ENCODE measurements at places on chromosomes 4 and X. TPM values are rescaled to one million over a fixed set of nuclear protein-coding genes. Genes with fewer than 3 reads are reported as not detected.
A peak's percentile ranks its signal among the peaks of the same experiment; 100 is the strongest.

The SPATA18 gene
- 0.16 TPM for polyA plus RNA-seq

The ZDHHC9 gene
- polyA plus RNA-seq = 4.2 TPM

The PDHA2 gene
- not detected for polyA plus RNA-seq

The AREG gene
- 22.9 TPM for polyA plus RNA-seq

The UGT2B10 gene
- polyA plus RNA-seq = not detected

The NWD2 gene
- 0.03 TPM for polyA plus RNA-seq

The RNF150 gene
- 10.8 TPM for polyA plus RNA-seq

The P2RY8 gene
- 1.0 TPM for polyA plus RNA-seq

The SH3D19 gene
- polyA plus RNA-seq = 71.8 TPM

The RAP2C gene
- polyA plus RNA-seq = 20.8 TPM

The PRRG3 gene
- 0.20 TPM for polyA plus RNA-seq

DNA sequence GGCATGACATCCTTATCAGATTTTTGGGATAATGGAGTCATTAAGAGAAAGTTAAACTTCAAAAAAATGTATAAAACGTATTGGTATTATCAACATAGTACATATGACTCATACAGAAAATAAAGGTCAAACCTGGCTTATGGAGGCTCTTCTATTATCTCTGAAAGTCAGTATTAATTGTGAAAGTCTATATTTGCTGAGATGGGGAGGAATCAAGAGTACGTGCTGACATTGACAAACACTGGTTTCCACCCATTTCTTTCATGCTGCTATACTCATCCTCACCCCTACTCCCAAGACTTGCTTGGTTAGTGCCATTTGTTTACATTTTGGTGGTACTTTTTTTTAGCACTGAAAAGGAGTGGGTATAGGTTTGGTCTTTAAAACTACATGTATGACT, 30.8 kb upstream of the PLA2G12A start:
- DNase-seq = no peak

GRCh38 chr4:26039639-26040359, 125.8 kb downstream of the SMIM20 start:
- no peak for DNase-seq

- DNase-seq = no peak
Observed at GRCh38 chr4:22850055-22850454, 157.3 kb downstream of the GBA3 start.

DNA sequence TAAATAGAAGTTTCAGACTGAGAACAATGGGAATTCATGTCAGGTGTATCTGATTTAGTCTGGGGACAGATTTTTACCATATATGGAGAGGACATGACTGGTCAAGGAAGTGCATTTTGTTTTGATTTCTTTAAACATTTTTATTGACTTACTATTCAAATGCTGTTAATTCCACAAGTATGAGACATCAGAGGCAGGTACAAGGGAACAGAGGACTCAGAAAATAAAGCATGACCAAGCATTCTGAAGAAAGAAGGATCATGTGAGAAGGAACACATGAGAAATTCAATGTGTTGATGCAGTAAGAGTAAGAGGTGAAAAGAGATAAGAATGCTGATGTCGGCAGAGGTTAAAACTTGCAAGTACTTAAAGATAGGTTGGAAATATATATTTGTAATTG, 1452.6 kb downstream of the PCDH7 start:
- DNase-seq = no peak

- no peak for DNase-seq
Observed at GRCh38 chrX:24268786-24269185, 45.1 kb downstream of the SUPT20HL2 start.

GRCh38 chr4:123659262-123659661, 262.7 kb downstream of the SPRY1 start:
- DNase-seq = no peak

DNA sequence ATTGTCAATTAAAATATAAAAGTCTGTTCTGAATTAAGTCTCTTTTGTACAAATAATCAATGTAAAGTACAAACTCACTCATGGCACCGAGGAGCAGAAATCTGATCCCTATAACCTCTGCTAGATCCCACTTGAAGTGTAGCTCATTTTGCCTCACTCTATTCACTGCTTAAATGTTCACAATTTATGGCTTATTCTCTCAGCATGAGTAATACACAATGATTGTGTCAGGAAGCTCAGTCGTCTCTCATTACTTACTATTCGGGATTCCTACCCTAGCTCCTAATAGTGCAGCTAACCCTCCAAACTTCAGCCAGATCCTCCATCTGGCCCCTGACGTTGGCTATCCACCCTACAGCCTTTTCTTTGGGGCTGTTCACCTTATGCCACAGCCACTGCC, 4.7 kb upstream of the AMMECR1 start:
- DNase-seq = no peak

DNA sequence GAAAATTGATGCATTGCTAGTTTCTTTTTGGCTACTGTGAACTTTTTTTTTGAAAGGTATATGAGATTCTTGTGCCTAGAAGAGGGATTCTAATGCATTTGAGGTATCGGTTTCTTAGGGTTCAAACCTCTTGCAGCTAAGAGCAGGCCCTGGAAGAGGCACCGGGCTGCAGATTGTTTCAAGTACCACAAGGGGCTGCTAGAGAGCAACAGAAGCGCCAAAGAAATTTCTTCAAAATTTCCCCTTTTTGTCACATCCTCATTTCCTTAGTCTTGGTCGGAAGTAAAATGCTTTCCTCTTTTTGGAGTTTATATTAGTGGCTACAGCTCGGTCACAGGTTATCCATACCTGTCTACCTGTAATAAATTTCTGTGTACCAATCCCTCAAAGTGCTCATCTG, 89.8 kb downstream of the PDGFRA start:
- DNase-seq = no peak

GRCh38 chrX:110794601-110795000, 1.0 kb downstream of the CHRDL1 start:
- no peak for DNase-seq

GRCh38 chrX:148573119-148573518, 72.7 kb downstream of the AFF2 start:
- no peak for DNase-seq

DNA sequence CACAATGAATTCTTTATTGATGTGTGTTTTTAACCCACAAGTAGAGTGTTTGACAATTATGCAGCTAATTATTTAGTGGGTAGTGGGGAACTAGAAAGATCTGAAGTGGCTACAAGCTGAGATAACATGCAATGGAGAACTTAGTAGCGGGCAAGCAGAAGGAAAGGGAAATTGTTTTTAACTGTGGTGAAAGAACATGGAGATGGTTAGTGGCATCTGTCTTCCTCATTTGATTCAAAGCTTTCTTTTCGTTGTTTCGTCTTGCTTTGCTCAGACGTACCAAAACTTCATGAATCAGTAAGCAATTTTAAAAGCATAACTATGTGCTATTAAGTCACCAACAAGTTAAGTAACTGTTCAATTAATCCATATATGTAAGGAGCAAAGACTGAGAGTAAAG, 169.9 kb downstream of the BANK1 start:
- DNase-seq = no peak

GRCh38 chr4:65983061-65983460, 312.8 kb upstream of the EPHA5 start:
- DNase-seq = peak; percentile 6

- DNase-seq = no peak
Observed at GRCh38 chrX:69724307-69724706, 108.4 kb downstream of the EDA start.

DNA sequence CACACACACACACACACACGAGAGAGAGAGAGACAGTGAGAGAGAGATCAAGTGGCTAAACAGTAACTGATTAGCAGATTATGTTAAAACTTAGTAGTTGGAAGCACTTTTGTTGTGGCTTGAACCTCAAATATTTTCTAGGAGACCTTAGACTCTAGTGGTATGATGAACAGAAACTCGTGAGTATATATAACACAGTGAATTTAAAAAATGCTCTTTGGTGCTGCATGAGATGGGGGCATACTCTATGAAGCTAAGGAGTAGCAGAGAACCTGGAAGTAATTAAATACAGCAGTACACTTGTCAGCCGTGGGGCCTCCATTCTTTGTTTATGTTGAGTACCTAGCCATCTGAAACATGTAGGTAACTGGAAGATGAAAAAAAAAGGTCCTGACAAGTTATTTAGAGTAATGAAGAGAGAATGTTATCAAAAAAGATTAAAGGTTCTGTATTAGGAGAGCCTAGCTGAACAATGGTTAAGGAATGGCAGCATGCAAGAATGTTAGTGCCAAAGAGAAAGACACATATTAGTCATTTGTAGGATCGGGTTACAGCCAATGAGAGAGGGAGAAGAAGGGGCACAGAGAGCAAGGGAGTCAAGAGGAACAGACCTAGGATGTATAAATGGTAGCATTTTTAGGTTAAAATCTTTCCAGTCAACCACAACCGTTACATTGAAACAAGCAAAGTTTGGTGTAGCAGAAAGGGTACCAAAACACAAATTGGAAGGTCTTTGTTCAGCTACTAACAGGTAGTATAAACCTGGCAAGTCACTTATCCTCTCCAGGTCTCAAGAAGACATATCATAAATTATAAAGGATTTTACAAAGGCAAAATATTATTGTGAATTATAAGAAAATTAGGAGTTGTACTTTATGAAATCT, 316.7 kb upstream of the DIPK2B start:
- DNase-seq = no peak

DNA sequence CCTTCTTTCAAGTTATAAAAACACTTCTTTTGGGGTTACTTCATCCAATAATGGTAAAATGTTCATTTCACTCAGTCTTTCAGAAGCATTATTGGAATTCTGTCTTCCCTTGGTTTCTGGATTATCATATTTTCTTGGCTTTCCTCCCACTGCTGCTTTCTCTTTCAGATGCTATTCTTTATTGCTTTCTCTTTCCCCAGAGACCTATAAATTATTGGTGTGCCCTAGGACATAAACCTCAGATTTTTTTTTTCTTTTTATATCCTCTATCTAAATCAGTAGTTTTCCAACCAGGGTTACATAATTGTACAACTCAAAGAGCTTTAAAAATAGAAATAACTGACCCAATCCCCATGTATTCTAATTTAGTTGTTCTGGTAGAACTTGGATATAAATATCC, 1005.5 kb downstream of the ARAP2 start:
- DNase-seq = no peak

GRCh38 chr4:125091101-125091500, 223.7 kb upstream of the FAT4 start:
- DNase-seq = no peak

- no peak for DNase-seq
Observed at GRCh38 chr4:129231945-129232588, 136.1 kb downstream of the C4orf33 start.

DNA sequence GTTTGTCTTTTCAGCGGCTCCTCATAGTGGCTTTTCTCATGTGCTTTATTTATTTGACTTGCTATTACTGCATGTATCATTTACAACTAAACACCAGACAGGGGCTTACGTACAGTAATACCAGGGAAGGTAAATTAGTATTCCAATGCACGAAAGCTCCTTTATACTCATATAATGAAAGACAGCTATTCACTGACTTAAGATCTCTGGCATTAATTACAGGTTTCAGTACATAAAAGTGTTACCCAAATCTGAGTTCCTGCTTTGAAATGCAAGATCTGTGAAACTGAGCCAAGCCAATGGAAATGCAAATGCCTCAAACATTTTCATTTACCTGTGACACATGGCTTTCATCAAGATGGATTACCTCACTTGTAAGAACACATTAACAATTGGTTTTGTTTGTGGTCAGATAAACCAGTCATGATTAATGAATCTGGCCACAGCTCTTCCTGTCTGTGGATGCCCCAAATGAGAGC, 107.2 kb downstream of the ANAPC4 start:
- DNase-seq = no peak

GRCh38 chrX:101080326-101081124, 1.8 kb downstream of the TMEM35A start:
- DNase-seq = no peak

- no peak for DNase-seq
Observed at GRCh38 chrX:104039689-104040505, at the start of gene H2BW2. Gene H2BW2, plus strand, starts transcription at chrX:104039956. Its CDS starts 39 bp downstream, at chrX:104039995.

DNA sequence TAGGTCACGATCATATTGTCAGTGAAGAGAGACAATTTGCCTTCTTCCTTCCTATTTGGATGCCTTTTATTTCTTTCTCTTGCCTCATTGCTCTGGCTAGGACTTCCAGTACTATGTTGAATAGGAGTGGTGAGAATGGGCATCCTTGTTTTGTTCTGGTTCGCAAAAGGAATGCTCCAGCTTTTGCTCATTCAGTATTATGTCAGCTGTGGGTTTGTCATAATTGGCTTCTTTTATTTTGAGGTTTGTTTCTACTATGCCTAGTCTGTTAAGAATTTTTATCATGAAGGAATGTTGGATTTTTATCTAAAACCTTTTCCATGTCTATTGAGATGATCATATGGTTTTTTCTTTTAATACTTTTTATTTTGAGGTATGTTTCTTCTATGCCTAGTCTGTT, 152.3 kb upstream of the MAD2L1 start:
- DNase-seq = no peak

GRCh38 chr4:176611951-176612350, 180.8 kb downstream of the VEGFC start:
- DNase-seq = no peak

DNA sequence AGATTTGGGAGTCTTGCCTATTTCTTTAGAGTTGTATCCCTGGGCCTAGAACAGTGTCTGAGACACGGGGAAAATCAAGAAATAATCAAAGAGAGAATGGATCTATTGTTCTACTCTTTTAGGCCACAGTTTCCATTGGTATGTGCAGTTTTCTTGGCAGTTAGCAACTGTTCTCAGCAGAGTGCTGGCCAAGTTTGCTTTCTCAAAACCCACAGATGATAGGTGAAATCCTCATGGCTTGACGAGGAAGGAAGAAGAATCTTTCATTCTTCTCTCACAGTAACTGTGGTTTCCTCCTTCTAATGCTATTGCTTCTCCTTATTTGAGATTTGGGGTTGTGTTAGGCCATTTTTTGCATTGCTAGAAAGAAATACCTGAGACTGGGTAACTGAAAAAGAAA, 42.2 kb downstream of the AGA start:
- no peak for DNase-seq

DNA sequence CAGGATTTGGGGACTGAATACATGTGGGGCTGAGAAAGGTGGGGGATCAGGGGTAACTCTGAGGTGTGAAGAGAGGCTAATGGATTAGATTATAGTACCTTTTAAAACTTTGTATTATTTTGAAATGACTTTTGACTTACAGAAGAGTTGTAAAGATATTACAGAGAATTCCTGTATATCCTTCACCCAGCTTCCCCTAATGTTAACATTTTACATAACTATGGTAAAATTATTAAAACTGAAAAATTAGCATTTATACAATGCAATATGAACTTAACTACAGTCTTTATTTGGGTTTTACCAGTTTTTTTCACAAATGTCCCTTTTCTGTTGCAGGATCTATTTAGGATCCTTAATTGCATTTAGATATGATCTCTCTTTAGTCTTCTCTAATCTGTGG, 57.4 kb downstream of the TMEM164 start:
- DNase-seq = no peak

GRCh38 chrX:79592259-79592658, 225.1 kb upstream of the ITM2A start:
- DNase-seq = no peak

GRCh38 chr4:76989391-76990061, 40.0 kb downstream of the SEPTIN11 start:
- DNase-seq = no peak

GRCh38 chr4:156188596-156188995, 234.9 kb upstream of the CTSO start:
- DNase-seq = no peak

- DNase-seq = no peak
Observed at GRCh38 chr4:54745031-54745770, 87.4 kb downstream of the KIT start.
